8988T (cell line): ENCODE measurements at places on chromosomes 11 and 22.
A peak's percentile ranks its signal among the peaks of the same experiment; 100 is the strongest.

- no peak for DNase-seq
Measured at GRCh38 chr11:4076774-4077173, 17.8 kb upstream of the RRM1 start.

DNA sequence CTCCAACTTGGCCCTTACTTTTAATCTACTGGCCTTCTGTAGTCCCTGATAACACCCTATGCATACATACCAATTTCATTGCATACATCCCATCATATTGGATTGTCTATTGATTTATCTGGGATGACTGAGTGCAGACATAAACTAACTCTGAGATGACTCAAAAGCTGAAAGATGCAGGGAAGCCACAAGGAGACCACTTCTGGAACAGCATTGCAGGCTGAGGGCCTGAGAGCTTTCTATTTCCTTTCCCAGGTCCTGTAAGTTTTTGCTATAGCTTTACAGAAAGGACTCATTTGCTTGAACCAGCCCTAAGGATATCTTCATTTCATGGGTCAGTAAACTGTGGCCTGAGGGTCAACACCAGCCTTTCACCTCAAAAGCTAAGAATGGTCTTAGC, 15.1 kb upstream of the SPON1 start:
- DNase-seq, result no peak

DNA sequence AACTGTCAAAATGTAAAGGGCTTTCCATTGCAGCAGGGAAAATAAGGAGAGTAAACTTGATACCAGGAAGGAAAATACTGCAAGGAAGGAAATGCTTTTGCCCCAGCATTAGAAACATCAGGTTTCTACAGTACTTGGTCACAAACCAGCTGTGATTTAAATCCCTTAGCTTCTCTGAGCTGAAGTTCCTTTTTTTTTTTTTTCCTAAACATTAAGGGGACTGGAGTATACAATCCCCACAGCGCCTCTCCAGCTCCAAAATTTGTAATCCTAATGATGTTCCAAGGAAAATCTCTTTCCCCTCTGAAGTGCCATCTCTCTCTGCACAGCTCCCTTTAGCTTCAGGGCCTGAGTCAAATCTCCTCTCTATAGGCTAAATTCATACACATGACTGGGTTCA, 220.5 kb upstream of the PITPNB start:
- DNase-seq, result no peak

- no peak for DNase-seq
Measured at GRCh38 chr11:125426818-125427528, 69.1 kb downstream of the FEZ1 start.

DNA sequence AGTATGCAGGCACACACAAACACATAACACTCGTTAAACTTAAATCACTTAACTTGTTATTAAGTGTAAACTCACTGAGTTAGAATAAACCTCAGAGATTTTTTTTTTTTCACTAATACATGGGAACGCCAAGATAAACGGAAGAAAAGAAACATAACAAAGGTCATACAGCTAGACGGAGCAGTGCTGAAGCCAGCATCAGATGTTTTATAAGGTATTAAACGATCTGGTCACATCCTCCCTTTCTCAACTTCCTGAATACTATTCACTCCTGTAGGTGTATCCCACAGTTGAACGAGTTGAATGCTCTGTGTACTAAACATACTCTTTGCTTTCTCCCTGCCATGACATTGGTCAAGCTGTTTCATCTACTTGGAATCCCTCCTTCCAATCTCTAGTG, 212.0 kb downstream of the SWAP70 start:
- no peak for DNase-seq

DNA sequence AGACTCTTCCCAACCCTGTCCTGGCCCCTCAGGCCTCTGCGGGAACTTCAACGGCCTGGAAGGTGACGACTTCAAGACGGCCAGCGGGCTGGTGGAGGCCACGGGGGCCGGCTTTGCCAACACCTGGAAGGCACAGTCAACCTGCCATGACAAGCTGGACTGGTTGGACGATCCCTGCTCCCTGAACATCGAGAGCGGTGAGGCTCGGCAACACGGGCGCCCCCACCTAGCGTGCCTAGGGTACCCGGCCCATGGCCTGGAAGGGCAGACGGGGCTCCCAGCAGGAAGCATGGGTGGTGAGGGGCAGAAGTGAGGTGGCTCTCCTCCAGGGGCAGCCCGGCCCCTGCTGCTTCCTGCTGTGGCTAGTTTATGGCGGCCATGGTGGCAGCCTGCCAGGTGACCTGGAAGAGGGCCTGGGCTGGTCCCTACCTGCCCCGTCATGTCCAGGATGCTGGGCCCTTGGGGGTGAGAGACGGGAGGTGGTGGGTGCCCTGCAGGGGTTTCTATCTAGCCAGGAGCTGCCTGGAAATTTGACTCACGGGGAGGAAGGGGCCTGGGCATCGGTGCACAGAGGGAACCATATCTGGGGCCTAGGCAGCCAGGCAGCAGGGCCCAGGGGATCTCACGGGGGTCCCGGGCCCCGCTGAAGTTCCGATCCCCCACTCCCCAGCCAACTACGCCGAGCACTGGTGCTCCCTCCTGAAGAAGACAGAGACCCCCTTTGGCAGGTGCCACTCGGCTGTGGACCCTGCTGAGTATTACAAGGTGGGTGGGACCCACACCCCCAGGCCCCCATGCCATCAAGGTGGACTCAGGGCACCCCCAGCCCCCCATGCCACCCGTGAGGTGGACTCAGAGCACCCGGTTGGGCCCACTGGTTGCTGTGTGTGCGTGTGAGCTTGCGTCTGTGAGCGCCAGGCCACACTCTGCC, 9.2 kb downstream of the MUC2 start:
- DNase-seq, result no peak

GRCh38 chr11:100403816-100404215, 283.3 kb upstream of the ARHGAP42 start:
- DNase-seq, result no peak

DNA sequence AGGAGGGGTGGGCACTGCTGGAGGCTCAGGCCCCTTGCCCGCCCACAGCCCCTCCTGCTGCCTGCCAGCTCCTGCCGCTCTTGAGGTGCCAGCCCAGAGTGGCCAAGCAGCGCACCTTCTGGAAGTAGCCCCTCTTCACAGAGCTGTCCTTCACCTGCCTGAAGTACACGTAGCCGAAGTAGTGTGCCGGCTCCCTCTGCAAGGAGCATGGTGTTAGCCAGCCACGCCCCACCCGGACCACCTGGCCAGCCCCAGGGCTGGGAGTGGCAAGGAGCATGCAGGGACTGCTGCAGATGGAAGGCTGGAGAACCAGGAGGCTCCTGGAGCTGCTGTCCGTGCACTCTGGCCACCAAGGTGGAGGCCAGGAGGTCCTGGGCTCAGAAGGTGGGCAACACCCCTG, 9.6 kb downstream of the DENND6B start:
- peak; percentile 11 for DNase-seq

- no peak for DNase-seq
Measured at GRCh38 chr22:38781033-38781432, 12.9 kb downstream of the DNAL4 start.

- DNase-seq, result no peak
Measured at GRCh38 chr11:118634431-118635236, 27.2 kb downstream of the PHLDB1 start.

DNA sequence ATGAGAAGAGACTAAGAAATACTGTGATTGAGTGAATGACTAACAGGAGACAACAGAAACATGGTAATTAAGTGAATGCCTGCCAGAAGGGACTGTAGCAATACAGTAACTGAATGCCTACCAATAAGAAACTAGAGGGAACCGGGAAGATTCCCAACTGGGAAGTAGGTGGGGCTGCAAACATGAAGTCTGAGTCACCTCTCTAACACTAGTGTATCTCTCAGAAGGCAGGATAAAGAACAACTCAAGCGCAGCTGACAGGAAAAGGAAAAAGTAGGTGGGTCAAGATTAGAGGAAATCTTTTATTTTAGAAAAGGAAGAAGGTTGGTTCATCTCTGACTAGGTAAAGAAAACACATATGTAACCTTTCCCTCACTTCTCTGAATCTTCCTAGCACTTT, 14.0 kb downstream of the C11orf42 start:
- no peak for DNase-seq

DNA sequence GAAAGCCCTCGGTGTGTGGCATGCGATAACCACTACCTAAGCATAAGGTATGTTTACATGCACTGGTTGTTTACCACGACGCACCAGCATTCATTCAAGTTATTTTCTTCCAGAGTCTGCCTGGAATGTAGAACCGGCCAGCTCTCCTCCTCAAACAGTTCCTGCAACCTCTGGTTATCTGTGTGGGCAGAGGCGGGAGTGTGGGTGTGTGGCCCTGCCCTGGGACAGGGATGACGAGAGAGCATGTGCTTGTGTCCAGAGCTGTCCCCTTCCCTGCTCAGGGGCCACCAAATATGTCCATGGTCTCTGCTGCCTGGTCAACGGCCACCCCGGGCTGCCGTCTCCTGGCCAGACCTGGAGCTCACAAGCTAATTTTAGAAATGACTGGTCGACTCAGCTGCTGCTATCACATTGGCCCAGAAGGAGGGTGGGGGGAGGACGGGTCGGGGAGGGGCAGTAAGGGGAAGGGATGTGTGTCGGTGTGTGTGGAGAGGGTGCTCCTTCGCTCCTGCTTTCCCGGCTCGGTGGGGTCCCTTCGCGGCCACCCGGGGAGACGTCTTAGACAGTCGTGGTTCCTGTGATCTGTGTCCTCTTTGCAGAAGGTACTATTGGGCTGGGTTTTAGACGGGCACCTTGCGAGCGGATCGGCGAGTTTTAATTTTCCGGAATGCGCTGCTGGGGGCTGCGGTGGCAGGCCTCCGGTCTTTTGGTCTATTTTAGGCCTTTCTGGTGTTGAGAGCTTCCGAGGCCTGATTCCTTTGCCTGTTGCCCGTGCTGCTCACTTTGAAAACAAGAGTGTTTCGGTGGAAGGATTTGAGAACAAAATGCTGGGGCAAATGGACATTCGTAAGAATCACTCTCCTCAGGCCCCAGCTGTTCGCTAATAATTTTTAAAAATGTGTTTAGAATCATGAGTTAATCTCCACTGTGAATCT, at the start of gene MYO18B:
Gene MYO18B, plus strand, starts transcription at position 497 of the 935 bp plus-strand sequence. CDS start 18,905 bp downstream, outside the sequence.
- DNase-seq, result no peak

GRCh38 chr11:28834877-28835276, 726.7 kb downstream of the METTL15 start:
- no peak for DNase-seq

- DNase-seq, result no peak
Measured at GRCh38 chr11:93936460-93936859, 84.7 kb upstream of the HEPHL1 start.

GRCh38 chr11:110491577-110492320, 62.0 kb downstream of the FDX1 start:
- DNase-seq, result no peak

GRCh38 chr11:93320230-93320629, 10.3 kb upstream of the DEUP1 start:
- no peak for DNase-seq

DNA sequence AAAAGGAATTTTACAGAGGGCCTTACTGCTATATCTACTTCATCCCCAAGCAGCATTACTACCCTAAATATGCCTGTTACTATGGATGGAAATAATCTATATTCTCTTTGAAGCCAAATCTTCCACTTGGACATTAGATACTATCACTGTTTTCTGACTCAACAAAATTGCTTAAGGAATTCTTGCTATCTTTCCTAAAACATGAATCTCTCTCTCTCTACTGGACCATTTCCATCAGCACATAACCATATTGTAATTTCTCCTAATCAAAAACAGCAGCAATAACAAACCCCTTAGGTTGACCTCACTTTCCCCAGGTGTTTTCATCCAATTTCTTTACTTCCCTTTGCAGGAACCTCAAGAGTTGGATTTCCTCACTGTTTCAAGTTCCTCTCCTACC, 67.9 kb upstream of the BLID start:
- no peak for DNase-seq

DNA sequence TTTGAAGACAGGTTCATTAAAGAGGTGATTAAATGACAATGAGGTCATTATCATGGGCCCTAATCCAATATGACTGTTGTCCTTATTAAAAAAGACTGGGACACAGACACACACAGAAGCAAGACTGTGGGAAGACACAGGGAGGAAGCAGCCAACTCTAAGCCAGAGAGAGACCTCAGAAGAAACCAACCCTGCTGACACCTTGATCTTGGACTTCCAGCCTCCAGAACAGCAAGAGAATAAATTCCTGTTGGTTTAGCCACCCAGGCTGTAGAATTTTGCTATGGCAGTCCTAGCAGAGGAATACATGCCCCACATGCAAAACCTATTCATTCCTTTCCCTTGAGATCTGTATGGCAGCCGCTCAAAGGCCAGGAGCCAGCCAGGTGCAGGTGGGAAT, 35.6 kb upstream of the CACNG2 start:
- no peak for DNase-seq

DNA sequence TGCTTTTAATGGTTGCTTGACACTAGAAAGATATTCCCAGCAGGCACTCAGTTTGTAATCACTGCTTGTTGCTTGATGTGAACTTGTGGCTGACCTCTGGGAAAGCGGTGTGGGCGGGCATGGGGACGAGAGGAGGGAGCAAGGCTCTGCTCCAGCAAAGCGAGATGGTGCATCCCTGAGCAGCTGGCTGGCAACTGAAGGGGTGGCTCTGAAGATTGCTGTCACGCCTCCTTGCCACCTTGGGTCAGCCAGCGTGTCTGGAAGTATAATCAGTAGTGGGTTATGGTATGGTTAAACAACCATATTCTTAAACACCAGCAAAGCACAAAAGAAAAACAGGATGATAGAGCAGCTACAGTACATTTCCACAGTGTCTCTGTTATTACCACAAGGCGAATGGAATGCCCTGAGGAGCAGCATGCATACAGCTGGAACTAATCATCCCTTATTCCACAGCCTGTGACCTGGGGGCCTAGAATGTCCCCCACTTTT, 124.5 kb downstream of the TRIM44 start:
- DNase-seq, result no peak

GRCh38 chr11:122069707-122070360, 46.2 kb downstream of the BLID start:
- no peak for DNase-seq

GRCh38 chr11:77065878-77066228, 918 bp upstream of the CAPN5 start:
- no peak for DNase-seq

GRCh38 chr22:22789922-22790845, 97.4 kb upstream of the IGLL5 start:
- no peak for DNase-seq

GRCh38 chr11:65872586-65873317, at the start of gene EFEMP2:
EFEMP2 (minus strand) TSS chr11:65872800; CDS start chr11:65872354, 446 bp downstream.
- DNase-seq, result no peak

DNA sequence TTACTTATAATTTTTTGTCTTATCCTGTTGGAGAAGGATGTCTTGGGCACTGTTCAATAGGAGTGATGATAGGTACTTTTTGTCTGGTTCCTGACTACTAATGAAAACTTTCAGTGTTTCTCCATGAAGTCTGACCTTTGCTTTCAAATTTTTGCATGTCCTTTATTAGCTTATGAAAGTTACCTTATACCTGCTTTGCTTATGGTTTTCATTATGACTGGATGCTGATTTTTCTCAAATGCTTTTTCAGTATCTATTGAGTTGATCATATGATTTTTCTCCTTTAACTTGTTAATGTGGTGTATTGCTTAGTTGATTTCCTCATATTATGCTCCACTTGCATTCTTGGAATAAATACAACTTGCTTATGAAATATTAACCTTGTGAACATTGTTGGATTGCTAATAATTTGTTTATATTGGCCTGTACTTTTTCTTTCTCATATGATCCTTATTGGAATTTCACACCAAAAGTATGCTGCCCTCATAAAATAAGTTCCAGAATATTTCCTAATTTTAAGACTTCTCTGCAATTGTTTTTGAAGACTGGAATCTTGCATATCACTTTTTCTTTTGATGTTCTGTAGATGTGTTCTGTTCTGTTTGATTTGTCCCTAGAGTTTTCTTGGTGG, 85.0 kb upstream of the SC5D start:
- DNase-seq, result no peak

- DNase-seq, result no peak
Measured at GRCh38 chr11:113725913-113726312, 19.8 kb upstream of the TMPRSS5 start.

GRCh38 chr22:38964306-38964705, 6.9 kb downstream of the APOBEC3A start:
- no peak for DNase-seq
